ENCODE measurements at places on chromosomes 1 and 21. TPM values are rescaled to one million over a fixed set of nuclear protein-coding genes. Genes with fewer than 3 reads are reported as not detected.

DNA sequence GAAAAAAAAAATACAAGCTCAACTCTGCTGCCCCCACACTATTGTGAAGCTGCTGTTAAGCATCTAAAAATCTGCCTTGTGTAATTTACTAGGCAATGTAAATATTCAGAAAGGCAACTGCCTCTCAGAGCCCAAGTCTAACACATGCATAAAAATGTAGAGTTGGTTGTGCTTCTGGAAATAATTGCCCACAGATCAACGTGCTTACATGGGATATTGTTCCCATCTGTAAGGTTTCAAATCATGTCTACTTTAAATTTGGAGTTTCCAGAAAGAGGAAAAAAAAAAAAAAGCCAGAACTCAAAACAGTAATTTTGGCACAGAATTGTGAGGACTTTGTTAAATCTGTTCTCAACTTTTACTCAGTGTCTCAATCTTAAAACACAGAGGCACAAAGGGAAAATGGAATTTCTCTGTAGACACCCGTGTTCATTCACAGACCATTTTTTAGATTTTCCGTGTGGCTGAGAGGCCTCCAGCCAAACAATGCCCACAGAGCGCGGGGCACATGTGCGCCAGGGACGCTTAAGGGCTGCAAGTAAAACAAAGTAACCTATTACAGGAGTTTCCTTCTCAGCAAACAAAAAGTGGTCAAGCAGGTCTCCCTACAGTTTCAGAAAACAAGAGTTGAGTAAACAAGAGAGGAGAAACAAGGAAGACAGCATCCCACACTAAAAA is 115.5 kb downstream of the RERE start:
- peak overlapping the region; percentile 88 for H3K27ac ChIP-seq
- no peak for DNase-seq
- peak overlapping the region; percentile 73 for H3K4me3 ChIP-seq
- peaks cover 30% of the 10 kb centered on the region for H3K27me3 ChIP-seq

Gene KCNJ9
- total RNA-seq: not detected

DNA sequence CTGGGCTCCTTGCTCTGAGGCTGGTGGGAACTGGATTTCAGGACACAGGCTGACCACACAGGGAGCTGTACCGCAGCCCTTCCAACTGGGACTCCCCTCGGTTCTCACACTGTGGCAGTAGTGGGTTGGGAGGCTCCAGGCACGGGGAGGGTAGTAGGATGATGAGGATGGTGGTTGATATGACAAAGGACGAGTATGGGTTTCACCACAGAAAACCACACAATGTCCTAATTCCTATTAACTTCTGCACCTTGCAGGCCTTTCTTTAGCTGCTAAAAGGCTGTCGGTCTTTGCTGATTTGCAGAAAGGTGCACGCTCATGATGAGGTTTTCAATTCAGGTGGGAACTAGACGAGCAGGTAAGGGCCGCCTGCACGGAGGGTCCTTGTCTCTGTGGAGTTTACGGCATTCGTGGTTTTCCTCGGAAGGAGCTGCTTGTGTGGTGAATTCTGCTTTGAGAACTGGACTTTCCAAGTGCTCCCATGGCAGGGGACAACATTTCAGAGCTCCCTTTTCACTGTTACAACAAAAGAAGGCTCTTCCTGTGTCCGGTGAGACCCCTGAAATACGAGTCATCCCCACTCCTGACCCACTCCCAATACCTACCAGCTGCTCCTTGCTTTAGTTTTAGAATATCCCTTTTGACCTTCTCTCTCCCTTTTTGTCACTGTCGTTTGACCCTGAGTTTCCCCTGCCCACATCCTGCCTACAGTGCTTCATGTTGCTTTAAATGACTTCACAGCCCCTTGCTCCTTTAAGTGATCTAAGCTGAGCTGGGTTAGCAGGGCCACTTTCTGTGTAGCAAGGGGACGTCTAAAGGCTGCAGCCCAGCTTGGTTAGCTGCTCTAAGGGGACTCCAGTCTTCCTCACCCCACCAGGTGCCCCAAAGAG is 125.1 kb downstream of the MRPS6 start:
- no peak overlapping the region for H3K4me3 ChIP-seq
- H3K27ac ChIP-seq: peak overlapping the region; percentile 11
- H3K4me1 ChIP-seq: peaks cover 48% of the 10 kb centered on the region
- H3K36me3 ChIP-seq: no peaks in the 10 kb centered on the region

DNA sequence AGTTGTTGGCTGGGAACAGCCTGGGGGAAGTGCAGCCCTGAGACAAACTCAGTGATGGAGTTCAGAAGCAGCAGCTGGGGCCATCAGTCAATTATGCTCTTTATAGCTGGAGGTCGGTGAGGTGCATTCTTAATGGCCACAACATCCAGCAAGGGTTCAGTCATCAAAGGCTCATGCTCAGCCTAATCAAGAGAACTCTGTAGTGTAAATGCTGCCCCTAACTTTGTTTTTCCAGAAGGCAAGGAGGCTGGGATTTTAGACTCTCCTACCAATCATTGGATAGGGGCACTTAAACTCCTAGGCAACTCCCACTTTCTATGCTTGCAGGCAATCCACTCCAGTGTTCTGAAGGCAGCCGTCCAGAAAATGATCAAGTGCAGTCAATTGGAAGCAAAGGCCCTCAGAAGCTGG is 15.0 kb upstream of the RGS4 start:
- DNase-seq: no peak
- H3K4me3 ChIP-seq: no peak overlapping the region
- H3K27ac ChIP-seq: no peak overlapping the region
- H3K4me1 ChIP-seq: no peaks in the 10 kb centered on the region
- peaks cover 8% of the 10 kb centered on the region for H3K27me3 ChIP-seq

DNA sequence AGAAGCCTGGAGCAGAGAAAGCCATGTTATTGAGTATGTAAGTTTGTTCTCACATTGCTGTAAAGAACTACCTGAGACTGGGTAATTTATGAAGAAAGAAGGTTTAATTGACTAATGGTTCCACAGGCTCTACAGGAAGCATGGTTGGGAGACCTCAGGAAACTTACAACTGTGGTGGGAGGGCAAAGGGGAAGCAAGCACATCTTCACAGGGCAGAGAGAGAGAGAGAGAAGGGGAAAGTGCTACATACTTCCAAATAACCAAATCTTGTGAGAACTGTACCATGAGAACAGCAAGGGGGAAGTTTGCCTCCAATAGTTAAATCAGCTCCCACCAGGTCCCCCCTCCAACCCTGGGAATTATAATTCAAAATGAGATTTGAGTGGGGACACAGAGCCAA is 302.7 kb downstream of the ST6GALNAC3 start:
- no peaks in the 10 kb centered on the region for H3K4me1 ChIP-seq
- DNase-seq: no peak
- H3K36me3 ChIP-seq: no peaks in the 10 kb centered on the region

DNA sequence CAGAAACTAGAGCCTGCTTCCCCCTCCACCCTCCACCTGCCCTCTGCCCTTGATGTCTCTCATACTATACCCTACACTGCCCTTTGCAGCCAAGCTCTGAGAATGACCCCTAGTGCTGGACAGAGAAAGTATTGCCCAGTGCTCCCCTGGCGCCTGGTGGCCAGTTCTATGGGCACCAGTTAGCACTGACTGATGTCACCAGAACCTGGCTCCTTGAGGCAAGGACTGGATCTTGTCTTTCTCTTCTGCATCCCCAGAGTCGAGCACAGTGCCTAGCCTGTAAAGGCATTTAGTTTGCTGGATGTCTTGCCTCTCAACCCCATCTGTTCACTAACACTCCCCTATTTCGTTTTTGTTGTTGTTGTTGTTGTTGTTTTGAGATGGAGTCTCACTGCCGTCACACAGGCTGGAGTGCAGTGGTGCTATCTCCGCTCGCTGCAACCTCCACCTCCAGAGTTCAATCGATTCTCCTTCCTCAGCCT is 5.9 kb downstream of the PHLDA3 start:
- H3K27ac ChIP-seq: no peak overlapping the region
- H3K27me3 ChIP-seq: peaks cover 9% of the 10 kb centered on the region
- no peak overlapping the region for H3K4me3 ChIP-seq
- H3K4me1 ChIP-seq: peaks cover 2% of the 10 kb centered on the region

GRCh38 chr1:199403531-199404116 is 623.9 kb upstream of the NR5A2 start:
- H3K27ac ChIP-seq: no peak overlapping the region
- DNase-seq: no peak
- H3K4me1 ChIP-seq: no peaks in the 10 kb centered on the region
- H3K4me3 ChIP-seq: no peak overlapping the region
- no peaks in the 10 kb centered on the region for H3K36me3 ChIP-seq

DNA sequence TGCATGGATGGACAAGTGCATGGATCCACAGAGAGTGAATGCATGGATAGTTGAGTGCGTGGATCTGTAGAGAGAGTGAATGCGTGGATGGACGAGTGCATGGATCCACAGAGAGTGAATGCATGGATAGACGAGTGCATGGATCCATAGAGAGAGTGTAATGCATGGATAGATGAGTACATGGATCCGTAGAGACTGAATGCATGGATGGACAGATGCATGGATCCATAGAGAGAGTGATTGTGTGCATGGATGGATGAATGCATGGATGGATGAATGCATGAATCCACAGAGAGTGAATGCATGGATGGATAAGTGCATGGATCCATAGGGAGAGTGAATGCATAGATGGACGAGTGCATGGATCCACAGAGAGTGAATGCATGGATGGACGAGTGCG is 153.8 kb downstream of the PCBP3 start:
- no peaks in the 10 kb centered on the region for H3K4me1 ChIP-seq
- H3K4me3 ChIP-seq: no peak overlapping the region
- no peaks in the 10 kb centered on the region for H3K36me3 ChIP-seq

- H3K4me1 ChIP-seq: no peaks in the 10 kb centered on the region
- DNase-seq: no peak
- H3K27me3 ChIP-seq: peaks cover 3% of the 10 kb centered on the region
- no peaks in the 10 kb centered on the region for H3K36me3 ChIP-seq
- no peak overlapping the region for H3K4me3 ChIP-seq
These were observed 140.5 kb downstream of the FCRL5 start for GRCh38 chr1:157411769-157412168.

GRCh38 chr1:168654198-168654915 is 74.6 kb downstream of the DPT start:
- H3K4me3 ChIP-seq: no peak overlapping the region
- no peaks in the 10 kb centered on the region for H3K4me1 ChIP-seq
- H3K27me3 ChIP-seq: no peaks in the 10 kb centered on the region
- DNase-seq: no peak
- H3K36me3 ChIP-seq: no peaks in the 10 kb centered on the region
- no peak overlapping the region for H3K27ac ChIP-seq

GRCh38 chr1:196933531-196934189 is 9.9 kb upstream of the CFHR2 start:
- H3K4me3 ChIP-seq: no peak overlapping the region
- H3K4me1 ChIP-seq: no peaks in the 10 kb centered on the region
- DNase-seq: no peak

- H3K36me3 ChIP-seq: peaks cover 2% of the 10 kb centered on the region
- H3K27me3 ChIP-seq: peaks cover 6% of the 10 kb centered on the region
- no peak for DNase-seq
These were observed 423.5 kb upstream of the PROX1 start for GRCh38 chr1:213564215-213564659.

DNA sequence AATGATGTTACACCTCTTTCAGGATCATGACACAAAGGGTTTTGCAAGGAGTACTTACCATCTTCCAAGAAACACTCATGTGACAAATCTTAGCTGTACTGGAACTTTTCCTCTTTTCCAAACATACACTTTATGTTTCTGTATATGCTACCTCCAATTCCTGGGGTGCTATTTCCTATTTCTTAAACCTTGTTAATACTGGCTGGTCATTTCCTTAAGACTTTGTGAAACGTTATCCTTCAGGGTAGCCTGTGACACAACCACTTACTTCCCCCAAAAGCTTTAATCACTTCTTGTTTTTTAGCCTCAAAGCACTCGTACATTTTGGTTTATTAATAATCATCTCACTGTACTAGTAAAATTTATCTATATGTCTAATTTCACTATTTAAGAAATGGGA is 39.4 kb downstream of the OR10Z1 start:
- H3K36me3 ChIP-seq: no peaks in the 10 kb centered on the region
- H3K4me3 ChIP-seq: no peak overlapping the region
- H3K27ac ChIP-seq: no peak overlapping the region
- H3K4me1 ChIP-seq: peaks cover 12% of the 10 kb centered on the region
- DNase-seq: no peak

GRCh38 chr1:23601135-23601967 is 42.0 kb upstream of the ID3 start:
- no peak for DNase-seq
- peak overlapping the region; percentile 69 for H3K4me3 ChIP-seq
- no peaks in the 10 kb centered on the region for H3K36me3 ChIP-seq
- H3K27me3 ChIP-seq: no peaks in the 10 kb centered on the region
- peak overlapping the region; percentile 85 for H3K27ac ChIP-seq

Gene SERINC2
- 0.10 TPM for total RNA-seq

GRCh38 chr1:21337928-21338572 is 47.8 kb upstream of the ECE1 start:
- peaks cover 96% of the 10 kb centered on the region for H3K4me1 ChIP-seq
- no peak overlapping the region for H3K4me3 ChIP-seq

Gene KLF17
- total RNA-seq: not detected

Gene PDE9A
- 7.4 TPM for total RNA-seq

Gene CD1D
- total RNA-seq: not detected

- no peak for DNase-seq
- H3K36me3 ChIP-seq: no peaks in the 10 kb centered on the region
- H3K27ac ChIP-seq: no peak overlapping the region
- H3K4me1 ChIP-seq: no peaks in the 10 kb centered on the region
- H3K27me3 ChIP-seq: no peaks in the 10 kb centered on the region
- no peak overlapping the region for H3K4me3 ChIP-seq
These were observed 50.0 kb upstream of the WNT2B start for GRCh38 chr1:112458756-112459155.

- no peaks in the 10 kb centered on the region for H3K27me3 ChIP-seq
- no peaks in the 10 kb centered on the region for H3K4me1 ChIP-seq
- no peak for DNase-seq
- H3K36me3 ChIP-seq: peaks cover 26% of the 10 kb centered on the region
- no peak overlapping the region for H3K27ac ChIP-seq
- no peak overlapping the region for H3K4me3 ChIP-seq
These were observed 27.6 kb downstream of the NUP133 start for GRCh38 chr1:229480495-229480894.

DNA sequence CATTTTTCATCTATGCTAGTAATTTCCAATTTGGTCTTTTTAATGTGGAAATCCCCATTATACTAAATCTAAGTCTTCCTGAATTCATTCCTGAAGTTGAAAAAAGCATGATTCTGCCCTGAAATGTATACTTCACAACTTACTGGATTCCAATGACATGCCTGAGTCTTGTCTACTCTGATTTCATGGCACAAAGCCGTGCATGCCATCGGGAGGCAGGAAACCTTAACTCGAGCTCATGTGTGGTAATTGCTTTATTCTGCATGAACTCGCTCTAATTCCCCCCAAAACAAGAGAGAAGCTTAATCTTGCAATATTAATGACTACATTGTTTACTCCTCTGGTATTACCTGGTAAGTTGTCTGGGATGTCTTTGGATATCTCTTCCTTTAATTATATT is 39.6 kb upstream of the PBX1 start:
- H3K4me3 ChIP-seq: no peak overlapping the region
- peaks cover 3% of the 10 kb centered on the region for H3K27me3 ChIP-seq

DNA sequence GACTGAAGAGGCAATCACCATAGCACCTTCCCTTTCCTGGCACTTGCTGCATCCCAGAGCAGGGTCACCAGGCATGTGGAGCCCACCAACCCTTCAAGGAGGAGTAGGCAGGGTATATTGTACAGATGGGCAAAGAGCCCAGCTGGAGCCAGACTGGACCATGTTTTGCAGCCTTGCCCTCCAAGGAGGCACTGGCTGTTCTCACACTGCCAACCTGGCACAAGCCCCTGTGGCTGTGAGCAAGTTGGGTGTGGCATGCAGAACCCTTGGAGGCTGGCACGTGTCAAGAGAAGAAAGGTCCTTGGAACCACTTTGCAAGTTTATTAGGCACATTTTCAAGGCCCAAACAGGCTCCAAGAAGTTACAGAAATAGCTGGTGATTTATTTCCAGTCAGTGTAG is 146.4 kb downstream of the FOXD2 start:
- no peaks in the 10 kb centered on the region for H3K36me3 ChIP-seq
- H3K27ac ChIP-seq: no peak overlapping the region
- H3K4me3 ChIP-seq: no peak overlapping the region
- H3K4me1 ChIP-seq: no peaks in the 10 kb centered on the region
- peaks cover 18% of the 10 kb centered on the region for H3K27me3 ChIP-seq

Data from activated naive CD4-positive, alpha-beta T cell treated with anti-CD3 and anti-CD28 coated beads for 36 hours (primary cell).